ENCODE measurements at places on chromosomes 7 and 10.

- no peak for DNase-seq
Observed at GRCh38 chr7:151851145-151851751, 25.7 kb downstream of the PRKAG2 start.

DNA sequence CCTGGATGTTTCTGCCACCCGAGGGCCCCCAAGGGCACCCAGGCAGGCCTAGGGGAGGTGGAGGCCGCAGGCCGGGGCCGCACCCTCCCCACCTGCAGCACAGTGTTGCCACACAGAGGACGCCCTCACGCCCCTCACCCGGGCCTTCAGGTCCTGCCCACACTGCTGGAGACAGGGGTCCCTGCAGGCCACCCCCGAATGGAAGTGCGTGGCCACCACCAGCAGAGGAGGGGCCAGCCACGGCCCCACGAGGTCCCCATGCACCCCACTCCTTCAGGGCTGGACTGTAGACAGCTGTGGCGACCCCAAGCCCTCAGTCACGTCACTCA, 35.4 kb downstream of the ADAP1 start:
- no peak for DNase-seq

DNA sequence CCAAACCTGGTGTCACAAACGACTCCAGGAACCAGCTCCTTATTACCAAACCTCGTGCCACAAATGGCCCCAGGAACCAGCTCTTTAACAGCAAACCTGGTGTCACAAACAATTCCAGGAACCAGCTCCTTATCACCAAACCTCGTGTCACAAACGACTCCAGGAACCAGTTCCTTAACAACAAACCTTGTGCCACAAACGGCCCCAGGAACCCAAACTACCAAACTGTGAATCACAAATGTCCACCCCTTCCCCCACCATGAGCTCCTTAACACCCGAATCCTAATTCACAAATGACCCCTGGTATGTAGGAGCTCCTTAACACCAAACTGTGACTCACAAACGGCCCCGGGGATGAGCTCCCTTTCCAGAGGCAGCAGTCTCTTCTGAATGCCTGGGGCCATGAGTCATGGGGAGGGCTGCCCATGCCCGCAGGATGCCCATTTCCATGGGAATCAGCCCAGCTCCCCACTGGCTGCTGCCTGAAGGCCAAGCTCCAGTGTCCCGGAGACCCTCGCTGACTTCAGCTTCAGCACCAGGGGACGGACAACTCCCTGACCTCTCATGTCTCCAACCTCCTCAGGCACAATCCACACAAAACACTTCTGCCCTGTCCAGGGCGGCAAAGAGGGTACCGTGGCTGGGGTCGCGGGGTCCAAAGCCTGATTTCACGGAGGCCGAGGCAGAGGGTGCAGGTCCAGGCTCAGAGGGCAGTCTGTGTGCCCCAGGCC, 213.1 kb downstream of the ELFN1 start:
- no peak for DNase-seq

DNA sequence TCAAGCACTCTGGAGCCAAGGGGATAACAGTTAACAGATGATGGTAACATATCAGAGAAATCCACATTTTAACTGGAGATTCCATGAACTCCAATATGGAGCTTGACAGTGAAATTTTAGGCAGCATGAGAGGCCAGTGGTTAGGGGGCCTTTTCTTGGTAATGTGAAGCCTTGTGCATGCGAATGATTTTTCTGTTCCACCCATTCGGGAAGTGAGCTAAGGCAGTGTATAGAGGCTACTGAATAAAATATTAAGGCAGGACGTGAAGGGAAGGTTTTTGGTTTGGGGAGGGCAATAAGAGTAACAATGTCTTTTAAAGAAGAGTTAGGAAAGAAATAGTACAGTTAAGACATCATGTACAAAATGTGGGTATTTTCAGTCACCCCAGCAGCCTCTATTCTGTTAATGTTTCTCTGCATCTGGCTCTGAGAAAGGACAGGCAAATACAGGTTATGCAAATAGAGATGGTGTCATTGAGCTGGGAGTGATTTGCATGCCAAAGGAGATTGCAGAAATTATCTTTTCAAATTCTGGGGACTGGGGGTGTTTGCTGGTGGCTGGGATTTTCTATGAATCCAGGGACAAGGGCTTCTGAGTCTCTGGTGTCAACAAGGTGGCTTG, 6.8 kb upstream of the TAS2R60 start:
- DNase-seq: no peak

DNA sequence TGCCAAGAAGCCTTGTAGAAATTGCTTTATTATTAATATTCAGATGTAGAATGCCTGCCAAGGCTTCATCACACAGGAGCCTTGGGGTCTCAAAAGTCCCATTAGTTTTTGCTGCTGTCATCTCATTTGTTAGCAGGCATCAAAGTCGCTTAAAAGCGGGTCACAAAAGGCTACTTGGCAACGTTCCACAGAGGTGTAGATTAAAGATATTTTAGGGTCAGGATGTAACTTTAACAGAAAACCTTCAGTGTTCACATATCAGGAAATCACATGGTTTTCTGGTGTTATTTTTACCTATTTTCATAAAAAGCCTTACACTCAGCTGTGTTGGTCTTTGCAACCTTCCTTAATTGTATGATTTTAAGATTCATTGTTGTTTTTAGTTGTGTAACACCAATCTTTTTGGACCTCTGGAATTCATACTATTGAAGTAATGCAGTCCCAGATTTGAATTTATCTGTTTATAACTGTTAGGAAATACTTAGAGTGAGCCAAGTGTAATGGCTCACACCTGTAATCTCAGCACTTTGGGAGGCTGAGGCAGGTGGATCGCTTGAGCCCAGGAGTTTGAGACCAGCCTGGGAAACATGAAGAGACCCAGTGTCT, 65.3 kb downstream of the TET1 start:
- DNase-seq: no peak

- DNase-seq: no peak
Observed at GRCh38 chr10:88256013-88256680, 327.0 kb downstream of the RNLS start.

DNA sequence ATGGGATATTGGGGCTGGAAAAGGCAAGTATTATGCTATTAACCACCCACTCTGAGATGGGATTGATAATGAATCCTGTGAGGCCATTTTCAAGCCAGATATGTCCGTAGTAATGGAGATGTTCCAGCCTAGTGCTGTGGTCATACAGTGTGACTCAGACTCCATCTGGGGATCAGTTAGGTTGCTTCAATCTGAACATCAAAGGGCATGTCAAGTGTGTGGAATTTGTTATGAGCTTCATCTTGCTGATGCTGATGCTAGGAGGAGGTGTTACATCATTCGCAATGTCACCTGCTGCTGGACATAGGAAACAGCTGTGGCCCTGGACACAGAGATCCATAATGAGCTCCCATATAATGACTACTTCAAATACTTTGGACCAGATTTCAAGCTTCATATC, 144.7 kb downstream of the PLCE1 start:
- DNase-seq: no peak

DNA sequence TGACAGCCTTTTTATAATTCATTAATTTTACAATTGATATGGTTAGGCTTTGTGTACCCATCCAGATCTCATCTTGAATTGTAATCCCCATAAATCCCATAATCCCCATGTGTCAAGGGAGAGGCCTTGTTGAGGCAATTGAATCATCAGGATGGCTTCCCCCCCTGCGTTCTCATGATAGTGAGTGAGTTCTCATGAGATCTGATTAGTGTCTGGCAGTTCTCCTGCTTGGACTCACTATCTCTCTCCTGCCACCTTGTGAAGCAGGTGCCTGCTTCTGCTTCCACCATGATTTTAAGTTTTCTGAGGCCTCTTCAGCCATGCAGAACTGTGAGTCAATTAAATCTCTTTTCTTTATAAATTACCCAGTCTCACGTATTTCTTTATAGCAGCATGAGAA, 165.7 kb upstream of the GNAI1 start:
- peak; percentile 96 for DNase-seq

- DNase-seq: no peak
Observed at GRCh38 chr7:124813994-124814798, 48.6 kb upstream of the GPR37 start.

- DNase-seq: no peak
Observed at GRCh38 chr7:119665796-119666195, 607.2 kb upstream of the KCND2 start.

Measured in NCI-H524 (cell line).